ENCODE measurements at places on chromosomes 5 and 9.

- DNase-seq: peak; percentile 31
Observed at GRCh38 chr5:132677191-132677590, 3.4 kb downstream of the IL4 start.

DNA sequence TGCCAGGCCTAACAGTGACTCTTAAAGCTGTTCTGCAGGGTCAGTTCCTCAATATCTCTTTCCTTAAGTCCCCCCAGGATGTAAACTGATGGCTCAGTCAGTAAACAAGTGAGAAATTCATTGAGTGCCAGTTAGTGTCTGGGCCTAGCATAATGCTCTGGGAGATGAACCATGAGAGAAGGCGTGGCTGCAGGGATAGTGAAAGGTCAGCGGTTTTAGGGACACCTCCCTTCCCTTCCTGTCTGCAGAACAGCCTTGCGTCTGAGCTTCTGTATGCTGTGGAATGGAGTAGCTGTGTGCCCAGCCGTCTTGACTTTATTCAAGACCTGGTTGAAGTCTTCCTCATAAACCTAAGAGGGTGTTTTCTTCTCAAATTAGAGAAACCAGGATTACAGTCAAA, 46.7 kb upstream of the DMRT3 start:
- no peak for DNase-seq

GRCh38 chr5:56598941-56599340, 216.4 kb upstream of the MAP3K1 start:
- DNase-seq: no peak

GRCh38 chr5:149646564-149646963, 65.3 kb downstream of the ARHGEF37 start:
- no peak for DNase-seq

DNA sequence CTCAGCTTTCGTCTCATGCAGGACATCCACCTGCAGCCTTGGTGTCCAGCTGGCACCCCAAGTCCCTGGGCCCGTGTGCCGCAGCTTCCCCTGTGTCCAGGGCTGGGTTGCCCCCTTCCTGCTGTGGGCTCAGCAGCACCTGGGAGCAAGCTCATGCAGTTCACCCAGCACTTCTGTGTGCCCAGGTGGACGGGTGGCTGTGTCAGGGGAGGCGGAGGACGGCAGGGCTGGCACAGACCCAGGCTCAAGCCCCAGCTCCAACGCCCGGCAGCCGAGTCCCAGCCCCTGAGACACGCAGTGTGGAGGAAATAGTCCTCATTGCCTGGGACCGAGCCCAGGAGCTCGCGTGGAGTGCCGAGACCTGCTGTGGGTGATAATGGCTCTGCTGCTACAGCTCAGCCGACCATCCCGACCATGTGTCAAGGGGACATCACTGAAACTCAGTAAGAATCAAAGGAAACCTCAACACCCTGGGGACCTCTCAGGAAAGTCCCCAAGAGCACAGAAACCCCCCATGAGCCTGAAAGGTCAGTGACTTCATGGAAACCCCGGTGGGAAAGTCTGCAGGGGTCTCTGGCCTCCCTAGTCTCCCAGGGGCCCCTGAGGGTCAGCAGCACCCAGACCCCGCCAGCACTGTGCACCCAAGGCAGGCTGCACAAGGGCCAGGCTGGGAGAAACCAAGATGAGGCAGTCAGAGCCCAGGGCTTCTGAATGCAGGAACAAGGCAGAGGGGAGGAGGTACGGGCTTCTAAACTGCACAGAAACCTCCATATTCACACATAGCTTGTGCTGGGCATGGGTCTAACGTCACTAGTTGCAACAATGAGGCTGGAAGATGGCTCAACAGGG, 38.8 kb downstream of the LPCAT1 start:
- no peak for DNase-seq

GRCh38 chr9:21266733-21267484, 27.1 kb upstream of the IFNA14 start:
- peak; percentile 24 for DNase-seq

DNA sequence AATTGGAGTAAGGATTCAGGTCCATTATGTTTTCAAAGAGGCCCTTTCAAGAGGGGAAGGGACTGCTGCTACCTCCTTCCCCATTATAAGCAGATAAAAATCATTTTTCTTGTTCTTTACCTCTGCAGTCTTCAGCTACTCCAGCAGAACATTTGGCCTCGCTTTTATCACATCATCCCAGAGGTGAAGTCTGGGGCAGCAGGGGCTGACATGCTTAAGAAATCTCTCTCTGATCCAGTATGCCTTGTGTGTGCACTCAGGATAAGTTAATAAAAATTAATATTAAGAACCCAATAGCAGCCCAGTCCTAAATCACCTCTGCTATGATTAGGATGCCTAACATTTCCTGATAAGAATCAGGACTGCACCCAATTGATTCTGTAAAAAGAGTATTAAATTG, 306.9 kb upstream of the NREP start:
- DNase-seq: no peak

- no peak for DNase-seq
Observed at GRCh38 chr9:90009447-90009846, 404.6 kb downstream of the GADD45G start.

DNA sequence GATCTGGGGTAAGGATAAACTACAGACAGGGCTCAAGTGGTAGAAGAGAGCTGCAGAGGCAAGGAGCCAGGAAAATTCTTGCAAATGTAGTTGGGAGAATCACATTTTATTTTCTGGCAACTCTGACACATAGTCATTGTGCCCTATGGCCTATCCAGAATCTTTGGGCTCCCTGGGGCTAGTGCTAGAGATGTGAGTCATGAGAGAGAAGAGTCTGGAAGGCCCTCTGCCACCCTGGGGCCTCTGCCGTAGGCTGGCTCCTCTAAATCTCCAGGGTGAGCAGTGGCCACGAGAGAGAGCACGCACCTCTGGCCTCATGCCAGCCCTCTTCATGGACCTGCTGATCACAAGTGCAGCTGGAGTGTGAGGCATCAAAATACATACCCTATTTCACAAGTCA, 74.3 kb upstream of the SSBP2 start:
- no peak for DNase-seq

DNA sequence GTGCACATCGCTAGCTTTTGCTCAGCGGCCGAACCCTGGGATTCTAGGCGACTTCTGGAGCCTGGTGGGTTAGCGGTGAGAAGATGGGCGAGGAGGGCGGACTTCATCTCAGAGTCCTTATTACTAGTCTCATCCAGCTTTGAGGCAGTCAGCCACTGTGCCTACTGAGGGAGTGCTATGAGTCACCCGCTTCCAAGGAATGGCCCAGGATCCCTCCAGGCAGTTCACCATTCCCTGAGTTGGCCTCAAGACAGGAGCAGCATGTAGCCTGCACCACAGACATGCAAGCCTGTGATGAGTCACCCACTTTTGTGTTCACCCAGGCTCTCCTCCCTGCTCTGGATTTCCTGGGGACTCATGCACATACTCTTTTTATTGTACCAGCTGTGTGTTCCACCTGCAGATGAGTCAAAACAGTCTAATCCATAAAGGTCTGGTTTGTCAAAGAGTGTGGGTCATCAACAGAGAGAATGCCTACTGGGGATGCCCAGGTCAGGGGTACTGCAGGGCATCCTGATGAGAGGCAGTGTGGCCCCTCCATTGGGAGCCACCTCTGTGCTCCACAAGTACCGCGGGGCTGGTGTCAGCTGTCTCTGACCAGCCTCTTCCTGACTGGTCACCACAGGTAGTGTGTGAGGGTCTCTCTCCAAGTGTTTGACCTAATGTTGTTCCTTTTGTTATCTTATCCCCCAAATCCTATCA, 20.2 kb downstream of the SLC22A5 start:
- DNase-seq: no peak

GRCh38 chr9:100589582-100589981, 11.7 kb downstream of the CAVIN4 start:
- no peak for DNase-seq

DNA sequence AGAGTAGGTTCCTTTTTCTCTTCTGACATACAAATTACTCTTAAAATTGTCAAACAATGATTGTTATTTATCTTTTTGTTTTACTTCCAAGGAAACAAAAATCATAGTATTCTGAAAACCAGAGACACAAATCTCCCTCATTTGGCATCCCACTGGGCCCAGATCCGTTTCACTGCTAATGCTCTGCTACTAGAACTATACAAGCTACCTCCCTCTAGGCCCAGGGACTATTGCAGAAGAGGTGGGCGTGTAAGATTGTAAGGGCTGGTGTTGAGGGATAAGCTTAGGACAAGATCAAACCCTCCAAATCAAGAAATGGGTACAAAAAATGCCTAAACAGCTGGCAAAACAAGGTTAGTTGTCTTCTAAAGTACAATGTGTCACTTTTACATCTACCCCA, 928.9 kb upstream of the CDH10 start:
- peak; percentile 21 for DNase-seq

GRCh38 chr5:163548649-163549048, 43.2 kb downstream of the MAT2B start:
- DNase-seq: no peak

DNA sequence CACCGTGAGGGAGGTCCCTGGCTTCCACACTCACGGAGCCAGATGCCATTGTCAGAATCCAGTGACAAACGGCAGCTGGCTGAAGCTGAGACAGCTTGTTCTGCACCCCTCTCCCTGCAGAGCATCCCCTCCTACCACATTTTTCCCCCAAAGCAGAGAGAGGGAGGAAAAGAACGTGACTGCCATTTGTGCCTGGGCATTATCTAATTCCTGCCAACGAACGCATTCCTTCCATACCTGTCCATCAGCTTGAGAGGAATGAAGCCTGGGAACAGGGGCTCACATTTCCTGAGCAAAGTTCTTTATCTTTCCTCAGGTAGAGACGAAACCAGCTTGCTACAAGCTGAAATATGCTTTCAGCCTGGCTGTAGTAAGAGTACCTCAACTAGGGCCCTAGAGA, 175.4 kb downstream of the SLIT3 start:
- DNase-seq: peak; percentile 55

GRCh38 chr5:93252165-93252564, 328.9 kb downstream of the NR2F1-AS1 start:
- DNase-seq: peak; percentile 17

DNA sequence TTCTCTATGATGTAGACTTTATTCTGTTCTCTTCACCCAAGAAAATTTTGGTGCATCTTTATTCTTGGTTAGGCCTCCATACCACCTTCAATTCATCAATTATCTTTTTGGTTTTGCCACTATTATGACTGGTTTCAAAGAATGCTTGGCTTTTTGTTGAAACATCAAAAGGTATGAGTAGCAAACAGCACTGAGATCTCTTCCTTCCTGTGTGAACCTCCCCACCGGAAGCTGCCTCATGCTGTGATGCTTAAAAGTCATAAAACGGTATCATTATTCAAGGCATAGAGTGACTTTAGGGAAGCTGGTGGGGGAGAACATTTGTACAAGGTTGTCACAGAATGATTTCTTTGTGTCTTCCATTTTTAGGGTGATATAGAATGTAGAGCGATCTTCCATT, 70.6 kb downstream of the IQGAP2 start:
- no peak for DNase-seq

All from GM23338 (cell line).